ENCODE measurements at places on chromosomes 3 and 15.

GRCh38 chr3:134799393-134799792 is 4.3 kb downstream of the EPHB1 start:
- DNase-seq: no peak

DNA sequence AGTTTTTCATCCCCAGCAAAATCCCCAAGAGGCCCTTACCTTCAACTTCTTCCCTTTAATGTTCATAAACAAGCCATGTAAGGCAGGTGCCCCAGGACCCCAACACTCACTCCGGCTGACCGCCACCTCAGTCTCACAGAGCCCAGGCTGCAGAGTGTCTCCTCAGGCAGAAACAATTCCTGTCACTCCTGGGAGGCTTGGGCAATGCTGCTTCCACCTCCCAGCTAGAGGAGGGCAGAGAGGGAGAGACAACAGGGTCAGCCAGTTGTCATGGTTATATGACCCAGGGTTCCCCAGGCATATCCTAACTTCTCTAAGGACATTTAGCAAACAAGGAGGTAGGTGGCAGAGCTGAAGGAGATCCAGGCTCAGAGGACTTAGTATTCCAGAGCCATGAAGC is at the start of gene PLIN1:
Gene PLIN1 (minus strand): TSS at position 156 of the 400 bp plus-strand sequence. CDS start 1,878 bp downstream, outside the sequence.
- no peak for DNase-seq

GRCh38 chr15:78715434-78715833 is 74.4 kb upstream of the CHRNB4 start:
- no peak for DNase-seq

GRCh38 chr15:57861034-57861638 is 154.6 kb downstream of the POLR2M start:
- peak; percentile 37 for DNase-seq

DNA sequence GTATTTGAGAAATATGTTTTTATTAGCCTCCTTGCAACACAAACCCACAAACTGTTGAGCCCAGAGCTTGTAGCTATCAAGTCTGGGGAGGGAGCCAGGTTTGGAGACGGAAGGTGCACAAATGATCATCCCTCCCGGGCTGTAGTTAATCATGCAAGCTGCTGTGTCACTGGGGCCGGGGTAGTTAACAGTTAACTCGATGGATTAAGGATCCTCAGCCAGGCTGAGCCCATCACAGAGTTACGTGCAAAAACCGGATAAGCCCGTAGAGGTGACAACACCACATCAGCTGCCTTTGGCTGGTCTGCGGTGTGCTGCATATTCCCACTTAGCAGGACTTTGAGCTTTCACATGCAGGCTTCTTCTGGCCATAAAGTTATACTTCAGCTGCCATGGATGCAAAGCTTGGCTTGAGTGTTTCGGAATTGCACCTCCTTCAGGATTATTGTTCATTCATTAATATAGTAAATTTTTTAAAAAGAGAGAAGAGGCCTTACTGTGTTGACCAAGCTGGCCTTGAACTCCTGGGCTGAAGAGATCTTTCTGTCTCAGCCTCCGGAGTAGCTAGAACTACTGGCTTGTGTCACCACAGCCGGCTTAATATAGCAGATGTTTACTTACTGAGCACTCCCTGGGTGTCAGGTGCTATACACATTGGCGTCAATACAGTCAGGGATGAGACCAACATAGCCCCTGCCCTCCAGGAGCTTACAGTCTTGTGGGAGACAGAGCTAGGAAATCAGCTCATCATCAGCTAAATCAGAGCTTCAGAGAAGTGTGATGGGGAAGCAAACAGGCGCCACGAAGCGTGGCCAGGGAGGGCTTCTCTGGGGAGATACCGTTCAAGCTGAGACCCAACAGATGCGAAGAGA is 226.8 kb upstream of the BHLHE40 start:
- DNase-seq: peak; percentile 41

DNA sequence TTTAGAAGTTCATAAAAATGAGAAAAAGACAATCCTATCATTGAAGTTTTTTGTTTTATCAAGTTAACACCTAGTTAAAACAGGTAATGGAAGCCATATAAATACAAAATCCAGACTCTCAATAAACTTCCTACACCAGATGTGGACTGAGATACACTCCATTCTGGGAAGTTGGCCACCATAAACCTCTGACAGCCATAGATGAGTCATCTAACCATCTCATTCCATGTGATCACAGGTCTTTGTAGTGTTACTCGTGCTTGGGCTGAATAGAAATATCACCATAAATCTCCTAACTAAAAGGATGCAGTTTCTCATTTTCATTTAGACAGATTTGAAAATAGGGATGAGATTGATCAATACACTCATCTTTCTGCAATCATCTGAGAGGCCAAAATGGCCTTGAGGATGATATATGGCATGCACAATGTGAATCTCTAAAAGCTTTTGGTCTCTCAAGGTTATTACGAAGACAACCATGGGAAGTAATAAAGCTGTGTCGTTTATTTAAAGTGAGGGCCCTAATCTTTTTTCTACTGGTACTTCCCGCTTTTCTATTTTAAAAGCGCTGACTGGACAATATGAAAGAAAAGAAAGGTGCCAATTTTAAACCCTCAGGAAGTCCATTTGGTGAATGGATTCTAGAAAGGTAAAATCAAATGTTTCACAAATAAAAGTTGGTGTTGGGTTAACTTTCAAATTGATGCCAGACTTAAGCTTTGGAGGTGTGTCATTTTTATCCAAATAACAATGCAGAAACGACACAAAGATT is 155.5 kb downstream of the POLR2M start:
- peak; percentile 78 for DNase-seq

DNA sequence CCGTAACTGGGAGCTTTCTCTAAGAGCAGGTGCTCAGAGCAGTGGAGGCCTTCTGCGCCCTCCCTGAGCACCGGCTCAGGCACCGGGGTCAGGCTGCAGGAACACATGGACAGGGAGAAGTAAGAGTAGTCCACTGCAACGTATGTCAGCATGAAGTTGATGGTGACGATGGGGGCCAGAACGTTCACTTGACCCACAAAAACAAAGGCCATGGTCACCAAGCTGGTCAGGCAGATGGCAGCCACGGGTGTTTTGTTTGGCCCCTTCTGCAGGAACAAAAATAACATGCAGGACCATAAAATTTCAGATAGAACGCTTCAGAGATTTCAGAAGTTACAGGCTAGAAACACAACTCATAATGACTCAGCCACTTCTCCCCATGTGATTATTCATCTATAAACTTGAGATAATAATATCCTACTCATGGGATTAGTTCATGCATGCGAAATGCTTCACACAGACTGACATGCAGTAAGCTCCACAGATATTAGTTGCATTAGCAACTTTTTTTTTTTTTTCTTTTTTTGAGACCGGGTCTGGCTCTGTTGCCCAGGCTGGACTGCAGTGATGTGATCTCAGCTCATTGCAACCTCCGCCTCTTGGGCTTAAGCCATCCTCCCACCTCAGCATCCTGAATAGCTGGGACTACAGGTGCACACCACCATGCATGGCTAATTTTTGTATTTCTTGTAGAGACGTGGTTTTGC is 52.2 kb upstream of the HEG1 start:
- DNase-seq: peak; percentile 65

GRCh38 chr3:189195302-189195701 is 23.5 kb downstream of the TPRG1 start:
- DNase-seq: no peak

DNA sequence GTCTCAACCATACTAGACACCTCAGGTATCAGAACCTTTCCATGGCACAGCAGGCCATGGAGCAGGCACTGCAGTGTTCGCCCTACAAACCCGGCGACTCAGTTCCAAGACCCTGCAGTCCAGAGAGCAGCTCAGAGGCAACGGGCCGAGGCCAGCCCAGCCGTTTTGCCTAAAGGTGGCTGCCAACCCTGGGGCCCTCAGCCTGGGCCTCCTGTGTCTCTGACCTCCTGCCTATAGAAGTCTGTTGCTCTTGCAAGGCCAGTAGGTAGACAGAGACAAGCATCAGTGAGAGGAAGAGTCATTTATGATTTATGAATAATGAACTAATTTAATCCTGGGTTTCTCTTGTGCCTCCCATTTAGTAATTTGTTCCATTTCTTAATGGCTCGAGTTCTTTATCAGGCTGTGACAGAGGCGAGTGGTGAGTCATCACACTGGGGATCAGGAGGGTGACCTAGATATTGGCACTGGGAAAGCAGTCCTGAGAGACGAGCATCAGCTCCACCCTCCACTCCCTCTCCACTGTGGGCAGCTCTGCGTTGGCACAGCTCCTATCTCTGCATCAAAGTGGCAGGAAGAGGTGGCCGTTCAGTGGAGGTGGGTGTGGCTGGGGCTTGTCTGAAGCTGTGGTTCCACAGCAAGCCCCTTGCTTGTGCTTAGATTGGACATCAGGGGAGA is 79.8 kb downstream of the ABHD5 start:
- no peak for DNase-seq

- DNase-seq: no peak
Measured at GRCh38 chr3:74591342-74591741, 23.1 kb downstream of the CNTN3 start.

DNA sequence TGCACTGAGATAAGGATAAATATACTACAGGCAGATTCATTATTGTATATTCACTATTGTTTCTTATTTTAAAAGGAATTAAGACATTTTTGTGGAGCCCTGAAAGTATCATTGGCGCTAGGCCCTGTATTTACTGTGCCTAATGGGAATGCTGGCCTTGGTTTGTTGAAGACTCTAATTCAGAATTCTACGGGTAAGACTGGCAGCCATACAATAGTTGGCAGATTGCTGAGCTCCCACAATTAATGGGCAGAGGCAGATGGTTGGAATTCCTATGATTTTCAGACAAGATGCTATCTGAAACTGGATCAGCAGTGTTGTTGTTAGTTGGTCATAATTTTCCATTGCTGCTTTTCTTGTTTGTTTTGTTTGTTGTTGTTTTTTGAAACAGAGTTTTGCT is 14.7 kb downstream of the PGBD4 start:
- no peak for DNase-seq

DNA sequence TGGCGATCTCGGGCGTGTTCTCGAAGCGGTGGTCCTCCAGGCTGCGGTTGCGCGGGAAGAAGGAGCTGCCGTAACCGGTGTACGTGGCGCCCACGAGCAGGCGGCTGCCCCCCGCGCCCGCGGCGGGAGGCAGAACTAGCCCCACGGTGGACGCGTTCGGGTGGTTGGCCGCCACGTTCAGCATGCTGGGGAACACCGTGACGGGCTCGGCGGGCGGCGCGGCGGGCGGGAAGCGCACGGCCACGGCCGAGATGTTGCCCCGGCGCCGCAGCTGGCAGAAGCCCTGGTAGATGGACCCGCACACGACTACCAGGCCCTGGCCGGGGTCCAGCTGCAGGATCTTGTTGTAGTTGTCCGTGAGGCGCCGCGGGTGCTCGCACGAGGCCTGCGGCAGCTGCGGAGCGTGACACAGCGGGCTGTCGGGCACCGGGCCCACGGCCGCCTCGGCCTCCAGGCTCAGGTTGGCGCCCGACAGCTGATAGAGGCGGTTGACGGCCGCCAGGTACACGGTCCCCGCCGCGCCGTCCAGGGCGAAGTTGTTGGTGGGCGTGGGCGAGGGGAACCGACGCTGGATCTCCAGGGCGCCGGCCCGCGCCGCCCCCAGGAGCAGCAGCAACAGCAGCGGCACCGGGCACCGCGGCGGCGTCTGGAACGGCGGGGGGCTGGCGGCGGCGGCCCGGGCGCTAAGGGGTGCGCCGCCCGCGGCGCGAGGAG is 397 bp downstream of the PLXND1 start:
- DNase-seq: no peak

- DNase-seq: peak; percentile 66
Measured at GRCh38 chr3:42067326-42067725, 23.8 kb upstream of the TRAK1 start.

GRCh38 chr15:81334768-81335435 is 11.0 kb upstream of the STARD5 start:
- no peak for DNase-seq

Measured in GM04504 (cell line).